ENCODE measurements at places on chromosomes 13 and 19.

DNA sequence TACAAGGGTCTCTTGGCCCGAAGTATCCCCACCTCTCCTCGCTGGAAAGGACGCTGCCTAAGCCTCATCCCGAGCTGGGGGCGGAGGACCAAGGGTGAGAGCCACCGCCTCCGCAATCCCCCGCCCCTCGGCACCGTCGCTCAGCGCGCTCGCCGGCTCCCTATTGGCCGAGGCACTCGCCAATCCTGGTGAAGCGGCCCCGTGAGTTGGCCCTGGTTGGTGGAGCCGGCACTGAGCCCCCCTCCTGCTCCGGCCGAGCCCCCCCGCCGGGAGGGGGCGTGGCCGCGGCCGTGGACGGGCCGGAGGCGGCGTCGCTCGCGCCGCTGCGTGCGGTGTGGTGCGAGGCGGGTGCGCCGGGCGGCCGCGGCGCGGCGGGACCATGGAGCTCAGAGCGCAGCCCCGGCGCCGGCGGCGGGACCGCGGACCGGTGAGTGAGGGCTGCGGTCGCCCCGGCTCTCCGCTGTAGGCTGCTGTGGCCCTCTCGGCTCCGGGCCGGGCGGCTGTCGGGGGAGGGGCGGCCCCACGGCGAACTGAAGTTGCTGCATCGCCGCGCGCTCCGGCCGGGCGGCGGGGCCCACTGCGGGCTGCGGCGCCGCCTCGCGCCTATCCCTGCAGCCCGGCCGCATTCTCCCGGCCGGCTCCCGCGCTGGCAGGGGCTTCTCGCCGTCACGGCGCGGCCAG lies at the start of gene WASF3:
Gene WASF3, plus strand, starts transcription at position 291 of the 681 bp plus-strand sequence. CDS start 84,588 bp downstream, outside the sequence.
- no peak for DNase-seq

DNA sequence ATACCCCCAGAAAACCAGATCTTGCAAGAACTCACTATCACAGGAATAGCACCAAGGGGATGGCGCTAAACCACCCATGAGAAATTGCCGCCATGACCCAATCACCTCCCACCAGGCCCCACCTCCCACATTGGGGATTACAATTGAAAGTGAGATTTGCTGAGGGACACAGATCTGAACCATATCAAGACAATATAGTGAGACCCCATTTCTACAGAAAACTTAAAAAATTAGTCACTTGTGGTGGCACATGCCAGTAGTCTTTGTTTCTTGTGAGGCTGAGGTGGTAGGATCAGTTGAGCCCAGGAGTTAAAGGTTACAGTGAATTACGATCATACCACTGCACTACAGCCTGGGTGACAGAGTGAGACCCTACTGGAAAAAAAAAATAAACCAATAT lies 9.7 kb downstream of the DNAJC15 start:
- DNase-seq, result no peak

GRCh38 chr13:109012115-109012514 lies 382.7 kb downstream of the MYO16 start:
- DNase-seq, result no peak

DNA sequence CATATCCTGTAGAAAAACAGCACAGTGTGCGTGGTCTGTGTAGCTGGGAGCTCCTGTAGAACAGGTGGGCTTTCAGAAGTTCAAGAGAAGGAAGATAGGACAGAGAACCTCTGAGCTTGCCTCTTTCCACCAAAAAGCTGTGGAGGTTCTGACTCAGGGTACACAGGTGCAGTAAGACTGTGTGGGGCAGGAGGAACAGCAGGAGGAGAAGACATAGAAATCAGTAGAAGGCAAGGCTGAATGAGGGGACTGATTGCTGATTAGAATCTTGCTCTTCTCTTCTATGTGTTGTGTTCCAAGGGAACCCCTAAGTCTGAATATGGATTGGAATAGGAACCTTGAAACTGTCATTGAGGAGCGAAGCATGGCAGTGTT lies 122.7 kb downstream of the AKAP11 start:
- DNase-seq, result no peak

- no peak for DNase-seq
Observed at GRCh38 chr13:31119966-31120700, 41.6 kb downstream of the HSPH1 start.

GRCh38 chr13:72500851-72501250 lies 226.6 kb downstream of the MZT1 start:
- no peak for DNase-seq

- DNase-seq, result no peak
Observed at GRCh38 chr19:15093001-15093400, 11.0 kb downstream of the OR1I1 start.

- no peak for DNase-seq
Observed at GRCh38 chr13:40432018-40432978, 234.1 kb downstream of the FOXO1 start.

Measured in stimulated activated CD8-positive, alpha-beta memory T cell treated with anti-CD3 and anti-CD28 coated beads, Interleukin-15, amount 100 ng/mL, for 4 hours (primary cell).